Skeletal muscle tissue (tissue), 5 donors: ENCODE measurements at places on chromosomes 13 and 19. TPM values are rescaled to one million over a fixed set of nuclear protein-coding genes. Genes with fewer than 3 reads are reported as not detected.

Gene ZNF723
- not detected for total RNA-seq

Gene KLK6
- not detected for total RNA-seq

Gene SULT2B1
- not detected for total RNA-seq

Gene ARRDC5
- under 0.01 TPM for total RNA-seq

Gene RXFP2
- total RNA-seq = under 0.01 TPM

Gene CPAMD8
- 3.7 TPM for total RNA-seq

Gene ZNF575
- not detected for total RNA-seq

Gene IL11
- not detected for total RNA-seq

Gene SCGB2B2
- 0.52 TPM for total RNA-seq

Gene SMIM44
- not detected for total RNA-seq

Gene FAM174C
- 9.4 TPM for total RNA-seq

Gene SIAH3
- total RNA-seq = under 0.01 TPM

Gene LILRB2
- 0.52 TPM for total RNA-seq

Gene ZNF320
- total RNA-seq = 6.3 TPM

Gene ZNF730
- total RNA-seq = 6.3 TPM

Gene LHFPL6
- 32.4 TPM for total RNA-seq

Gene ONECUT3
- not detected for total RNA-seq

Gene CEACAM8
- 0.52 TPM for total RNA-seq

Gene IL4I1
- total RNA-seq = 0.52 TPM

Gene GPR12
- not detected for total RNA-seq

Gene ANKRD27
- total RNA-seq = 19.3 TPM

Gene NOTCH3
- total RNA-seq = 77.8 TPM

Gene ZNF160
- 20.9 TPM for total RNA-seq

Gene C2CD4C
- total RNA-seq = 0.52 TPM

Gene ZFP82
- 17.7 TPM for total RNA-seq

Gene APLP1
- total RNA-seq = 2.1 TPM

Gene RAB3A
- total RNA-seq = 0.52 TPM

Gene SYNGR4
- not detected for total RNA-seq

Gene GPC5
- total RNA-seq = 6.3 TPM

Gene NKPD1
- not detected for total RNA-seq

Gene LIM2
- not detected for total RNA-seq

Gene MCEMP1
- not detected for total RNA-seq

Gene RNF17
- total RNA-seq = 0.52 TPM

Gene NUP58
- total RNA-seq = 45.4 TPM

Gene SLC35E1
- 16.2 TPM for total RNA-seq

Gene ERVV-1
- not detected for total RNA-seq

Gene SSBP4
- 79.3 TPM for total RNA-seq

Gene LSM14A
- total RNA-seq = 54.3 TPM

Gene PRR36
- not detected for total RNA-seq
